ENCODE measurements at places on chromosomes 5 and 9. TPM values are rescaled to one million over a fixed set of nuclear protein-coding genes. Genes with fewer than 3 reads are reported as not detected.

Gene PDE6A
- not detected for total RNA-seq

Gene CARD6
- total RNA-seq, result 7.0 TPM

Gene THBS4
- total RNA-seq, result 1.1 TPM

Gene PPP2R2B
- total RNA-seq, result 0.37 TPM

Gene TRMO
- 13.7 TPM for total RNA-seq

Gene DMGDH
- 2.7 TPM for total RNA-seq

Gene FST
- total RNA-seq, result 68.3 TPM

Gene RANBP3L
- not detected for total RNA-seq

Gene IL13
- not detected for total RNA-seq

Gene PCDHB10
- 0.28 TPM for total RNA-seq

Gene CDX1
- 0.09 TPM for total RNA-seq

Gene AMBP
- 0.28 TPM for total RNA-seq

Gene ADAMTS6
- 58.6 TPM for total RNA-seq

Gene HMMR
- 4.2 TPM for total RNA-seq

Gene ADAMTSL2
- 2.3 TPM for total RNA-seq

Gene PRRC2B
- 28.7 TPM for total RNA-seq

Gene SOHLH1
- not detected for total RNA-seq

Gene WDR38
- not detected for total RNA-seq

Gene UBE2R2
- 15.2 TPM for total RNA-seq

All from smooth muscle cell of bladder (primary cell).